Panc1 (cell line): ENCODE measurements at places on chromosomes 1 and 21. TPM values are rescaled to one million over a fixed set of nuclear protein-coding genes. Genes with fewer than 3 reads are reported as not detected.

DNA sequence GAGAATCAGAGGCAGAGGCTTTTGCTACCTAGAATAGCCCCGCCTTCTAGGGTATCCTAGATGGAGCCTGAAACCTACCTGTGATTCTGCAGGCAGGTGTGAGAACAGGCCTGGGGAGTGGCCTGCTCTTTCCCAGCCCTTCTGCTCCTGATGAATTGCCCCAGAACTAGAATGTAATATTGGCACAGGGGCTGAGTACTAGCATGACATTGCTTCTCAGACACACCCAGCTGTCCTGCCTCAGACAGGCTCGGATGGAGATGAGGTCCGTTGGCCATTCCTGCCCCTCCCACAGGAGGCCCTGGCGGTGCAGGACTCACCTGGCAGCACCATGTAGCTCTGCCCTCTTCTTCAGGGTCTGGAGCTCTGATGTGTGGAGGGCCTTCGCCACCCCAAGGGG is 237.6 kb downstream of the GRIK3 start:
- peaks cover 10% of the 10 kb centered on the region; the same call in 1 of the 2 replicates for H3K27me3 ChIP-seq
- H3K27ac ChIP-seq: no peak overlapping the region
- H3K4me3 ChIP-seq: no peak overlapping the region

- no peak overlapping the region for H3K4me3 ChIP-seq
- no peaks in the 10 kb centered on the region for H3K27me3 ChIP-seq
- no peaks in the 10 kb centered on the region for H3K36me3 ChIP-seq
- no peak for DNase-seq
- no peaks in the 10 kb centered on the region for H3K4me1 ChIP-seq
- no peak overlapping the region for H3K27ac ChIP-seq
These were observed 18.4 kb upstream of the HMGCL start for GRCh38 chr1:23843644-23844043.

DNA sequence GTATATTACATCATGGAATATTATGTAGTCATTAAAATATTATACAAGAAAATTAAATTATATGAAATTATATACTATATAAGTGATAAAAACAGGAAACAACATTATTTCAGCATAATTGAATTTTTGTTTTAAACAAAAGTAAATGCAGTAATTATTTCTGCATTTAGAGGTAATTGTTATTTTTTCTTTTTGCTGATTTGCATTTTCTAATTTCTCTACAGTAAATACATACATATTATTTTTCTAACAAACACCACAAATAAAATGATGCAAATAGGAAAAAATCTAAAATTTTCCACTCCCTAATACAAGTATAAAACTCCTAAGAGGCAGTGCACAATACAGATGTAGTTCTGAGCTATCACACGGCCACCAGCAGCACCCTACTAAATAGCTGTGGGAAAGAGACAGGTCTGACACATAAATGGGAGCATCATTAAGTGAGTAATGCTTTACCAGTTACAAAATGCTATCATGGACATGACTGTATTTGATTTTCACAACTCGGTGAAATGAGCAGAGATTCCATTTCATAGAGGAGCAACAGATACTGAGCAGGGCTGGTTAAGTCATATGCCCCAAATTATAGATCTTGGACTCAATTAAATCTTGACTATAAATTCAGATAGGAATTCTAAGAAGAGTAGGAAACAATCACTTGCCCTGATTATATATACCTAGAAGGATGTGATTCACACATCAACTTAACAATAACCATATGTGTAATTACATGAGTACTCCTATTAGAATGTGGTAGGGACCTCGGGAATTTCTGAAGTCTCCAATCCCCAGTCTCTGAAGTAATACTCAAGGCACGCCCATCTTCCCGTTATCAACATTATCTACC is 49.0 kb downstream of the NRIP1 start:
- no peaks in the 10 kb centered on the region for H3K4me1 ChIP-seq
- H3K36me3 ChIP-seq: no peaks in the 10 kb centered on the region
- no peak overlapping the region for H3K4me3 ChIP-seq
- no peak overlapping the region for H3K27ac ChIP-seq

The RNU11 gene
- not detected for total RNA-seq

The COL18A1 gene
- 676 TPM for total RNA-seq

GRCh38 chr1:108664481-108664880 is 3.6 kb upstream of the HENMT1 start:
- H3K4me1 ChIP-seq: peaks cover 3% of the 10 kb centered on the region; the same call in 1 of the 2 replicates
- H3K4me3 ChIP-seq: no peak overlapping the region
- no peaks in the 10 kb centered on the region for H3K36me3 ChIP-seq
- H3K27me3 ChIP-seq: no peaks in the 10 kb centered on the region

DNA sequence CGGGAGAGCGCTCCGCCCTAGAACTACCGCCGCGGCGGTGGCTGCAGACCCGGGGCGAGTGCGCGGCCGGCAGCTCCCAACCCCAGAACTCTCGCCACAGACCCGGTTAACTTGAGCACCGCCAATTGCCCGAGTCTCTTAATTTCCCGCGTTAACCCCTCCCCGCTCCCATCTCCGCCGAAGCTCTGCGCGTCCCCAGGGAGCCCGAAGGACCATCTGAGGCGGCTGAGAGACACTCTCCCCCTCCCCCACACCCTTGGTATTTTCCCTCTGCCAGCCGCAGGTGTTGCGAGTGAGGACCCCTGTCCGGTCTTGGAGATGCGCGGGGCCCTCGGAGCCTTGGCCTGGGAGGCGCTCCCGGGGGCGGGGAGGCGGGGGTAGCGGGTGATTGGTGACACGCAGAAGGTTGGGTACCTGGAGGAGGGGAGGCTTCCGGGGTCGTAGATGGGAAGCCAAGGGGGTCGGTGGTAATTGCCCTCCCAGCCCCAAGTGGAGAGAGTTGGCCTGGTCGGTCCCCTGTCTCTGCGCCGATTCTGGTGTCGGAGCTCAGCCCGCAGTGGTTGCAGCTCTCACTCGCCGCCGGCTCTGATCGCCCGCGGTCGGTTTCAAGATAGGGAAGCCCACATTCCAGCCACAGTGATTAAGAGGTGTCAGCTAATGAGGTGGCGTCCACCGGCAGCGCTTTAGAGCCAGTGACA is 858 bp upstream of the SUSD4 start:
- H3K36me3 ChIP-seq: no peaks in the 10 kb centered on the region
- H3K4me3 ChIP-seq: peak overlapping the region; percentile 30
- peaks cover 2% of the 10 kb centered on the region; the same call in 1 of the 2 replicates for H3K4me1 ChIP-seq
- H3K27ac ChIP-seq: no peak overlapping the region
- no peak for DNase-seq

The C1orf105 gene
- not detected for total RNA-seq

- H3K27me3 ChIP-seq: peaks cover 20% of the 10 kb centered on the region
- no peaks in the 10 kb centered on the region; the same call in 1 of the 2 replicates for H3K36me3 ChIP-seq
- H3K4me3 ChIP-seq: no peak overlapping the region
- DNase-seq: no peak
- H3K4me1 ChIP-seq: no peaks in the 10 kb centered on the region
These were observed 27.1 kb downstream of the MAEL start for GRCh38 chr1:167016100-167016750.

GRCh38 chr1:67599085-67599484 is 85.9 kb upstream of the GADD45A start:
- no peaks in the 10 kb centered on the region for H3K4me1 ChIP-seq
- no peak for DNase-seq
- no peaks in the 10 kb centered on the region for H3K36me3 ChIP-seq
- H3K27me3 ChIP-seq: no peaks in the 10 kb centered on the region
- no peak overlapping the region for H3K4me3 ChIP-seq
- H3K27ac ChIP-seq: peak overlapping the region; percentile 66; the same call in 1 of the 2 replicates

GRCh38 chr1:103761896-103762295 is 12.2 kb downstream of the AMY1C start:
- no peak overlapping the region for H3K4me3 ChIP-seq
- no peaks in the 10 kb centered on the region for H3K4me1 ChIP-seq

DNA sequence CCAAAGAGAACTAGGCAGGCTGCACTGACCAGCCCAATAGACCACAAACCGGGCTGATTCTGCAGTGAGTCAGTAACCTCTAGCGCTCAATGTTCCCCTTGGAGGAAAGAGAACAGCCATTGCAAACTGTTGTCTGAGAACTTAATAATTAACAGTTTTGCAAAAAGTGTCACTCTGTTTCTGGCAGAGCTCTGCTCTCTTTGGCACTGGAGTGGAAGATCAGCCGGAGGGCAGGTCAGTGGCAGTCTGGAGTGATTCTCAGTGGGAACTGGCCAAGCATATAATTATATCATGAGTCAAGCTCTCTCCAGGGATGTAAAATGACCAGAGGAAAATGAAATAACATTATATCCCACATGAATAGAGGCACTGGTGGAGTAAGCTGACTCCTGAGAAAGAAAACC is 238.3 kb downstream of the HLX start:
- H3K27me3 ChIP-seq: no peaks in the 10 kb centered on the region
- no peak for DNase-seq
- H3K36me3 ChIP-seq: no peaks in the 10 kb centered on the region
- no peak overlapping the region for H3K4me3 ChIP-seq
- no peaks in the 10 kb centered on the region for H3K4me1 ChIP-seq

The C1QTNF12 gene
- 41.4 TPM for total RNA-seq

DNA sequence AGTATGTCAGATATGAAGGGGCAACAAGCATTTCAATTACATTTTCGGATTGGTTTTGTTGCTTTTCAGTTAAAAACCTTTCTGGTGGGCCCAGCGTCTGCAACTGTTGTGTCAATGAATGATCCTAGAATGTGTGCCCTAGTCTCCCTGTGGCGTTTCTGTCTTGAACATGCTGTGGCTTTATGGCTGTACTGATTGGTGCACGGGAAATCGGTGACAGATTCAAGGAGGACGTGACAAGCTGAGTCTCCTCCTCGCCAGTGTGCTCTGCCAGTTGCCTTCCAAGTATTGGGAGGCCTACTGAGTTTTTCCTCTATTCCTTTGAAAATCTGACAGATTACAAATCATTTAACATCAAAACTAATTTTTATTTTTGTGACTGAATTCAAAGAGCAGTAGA is 127.6 kb downstream of the ZP4 start:
- no peak for DNase-seq
- no peak overlapping the region for H3K4me3 ChIP-seq
- H3K27ac ChIP-seq: no peak overlapping the region
- no peaks in the 10 kb centered on the region for H3K4me1 ChIP-seq
- no peaks in the 10 kb centered on the region for H3K36me3 ChIP-seq
- no peaks in the 10 kb centered on the region for H3K27me3 ChIP-seq

The GJA8 gene
- total RNA-seq: not detected

DNA sequence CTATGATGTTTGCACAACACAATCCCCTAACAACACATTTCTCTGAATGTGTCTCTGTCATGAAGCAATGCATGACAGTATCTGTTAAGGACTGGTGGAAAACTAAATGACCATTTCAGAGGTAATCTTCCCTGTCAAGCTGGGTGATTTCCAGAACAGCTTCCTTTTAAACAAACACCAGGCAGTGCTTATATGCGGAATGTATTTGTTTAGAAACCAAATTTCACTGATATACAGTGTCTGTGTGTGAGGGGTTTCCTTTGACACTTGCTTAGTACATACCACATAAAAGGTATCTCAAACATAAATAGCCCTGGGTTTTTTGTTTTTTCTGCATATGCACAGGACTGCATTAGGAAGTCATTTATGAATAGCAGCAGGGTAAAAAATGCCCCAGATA is 95.6 kb downstream of the TGFBR3 start:
- H3K4me3 ChIP-seq: no peak overlapping the region
- H3K27ac ChIP-seq: no peak overlapping the region
- no peaks in the 10 kb centered on the region for H3K27me3 ChIP-seq
- DNase-seq: no peak
- no peaks in the 10 kb centered on the region for H3K36me3 ChIP-seq

DNA sequence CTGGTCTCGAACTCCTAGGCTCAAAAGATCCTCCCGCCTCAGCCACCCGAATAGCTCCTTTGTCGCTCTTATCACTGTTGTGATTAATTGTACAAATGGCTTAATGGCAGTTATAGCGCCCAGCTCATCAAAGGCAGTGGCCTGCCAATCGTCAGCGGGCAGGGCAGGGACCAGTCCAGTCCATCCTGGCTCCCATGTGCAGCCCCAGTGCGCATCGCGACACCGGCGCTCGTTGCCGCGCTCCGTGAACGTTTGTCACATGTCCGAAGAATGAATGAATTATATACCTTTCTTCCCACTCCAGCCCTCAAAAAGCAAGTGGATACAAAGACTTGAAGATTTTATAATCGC is 18.4 kb downstream of the MTX1 start:
- H3K36me3 ChIP-seq: no peaks in the 10 kb centered on the region
- peaks cover 32% of the 10 kb centered on the region for H3K4me1 ChIP-seq
- no peak for DNase-seq
- peak overlapping the region; percentile 74 for H3K4me3 ChIP-seq
- H3K27me3 ChIP-seq: no peaks in the 10 kb centered on the region

The THEM4 gene
- total RNA-seq: 21.8 TPM

The RAB25 gene
- not detected for total RNA-seq

The COL11A1 gene
- total RNA-seq: 106 TPM

DNA sequence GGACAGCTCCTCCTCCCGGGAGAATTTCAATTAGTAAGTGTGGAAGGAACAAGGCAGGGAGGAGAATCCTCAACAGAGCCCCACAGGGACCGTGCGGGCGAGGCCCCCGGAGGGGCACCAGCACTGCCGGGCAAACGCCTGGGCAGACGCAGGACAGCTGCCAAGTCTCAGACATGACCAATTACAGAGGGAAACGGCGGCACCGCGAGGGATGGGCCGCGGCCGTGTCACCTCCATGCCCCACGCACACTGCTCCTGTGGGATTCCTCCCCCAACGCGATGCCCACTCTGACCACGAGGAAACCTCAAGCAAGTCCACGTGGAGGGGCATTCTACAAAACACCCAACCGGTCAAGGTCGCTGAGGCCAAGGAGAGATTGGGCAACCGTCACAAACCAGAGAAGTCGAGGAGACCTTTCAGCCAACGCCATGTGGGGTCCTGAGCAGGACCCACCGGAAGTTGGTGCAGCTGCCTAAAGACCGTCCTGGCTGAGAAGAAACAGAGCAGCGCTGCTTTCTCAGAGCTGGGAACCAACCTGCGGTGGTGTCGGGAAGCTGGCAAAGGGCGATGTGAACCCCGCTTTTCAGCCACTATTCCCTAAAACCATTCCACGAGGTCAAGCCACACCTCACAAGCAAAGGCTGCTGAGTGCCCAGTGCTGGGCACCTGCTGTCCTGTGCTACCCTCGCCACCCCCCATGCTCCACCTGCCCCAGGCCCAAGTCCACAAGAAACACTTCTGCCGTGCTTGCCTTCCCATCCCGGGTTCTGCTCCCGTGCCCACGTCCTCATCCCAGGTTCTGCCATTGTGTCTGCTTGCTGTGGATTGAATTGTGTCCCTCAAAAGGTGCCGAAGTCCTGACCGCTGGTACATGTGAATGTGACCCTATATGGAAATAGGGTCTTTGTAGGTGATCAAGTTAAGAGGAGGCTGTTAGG is 1.4 kb upstream of the KRTAP10-4 start:
- peaks cover 5% of the 10 kb centered on the region; the same call in 1 of the 2 replicates for H3K4me1 ChIP-seq
- H3K36me3 ChIP-seq: no peaks in the 10 kb centered on the region
- H3K27me3 ChIP-seq: no peaks in the 10 kb centered on the region
- no peak overlapping the region for H3K4me3 ChIP-seq

- H3K27ac ChIP-seq: no peak overlapping the region
- no peaks in the 10 kb centered on the region for H3K4me1 ChIP-seq
- DNase-seq: no peak
- no peaks in the 10 kb centered on the region for H3K27me3 ChIP-seq
These were observed 458.4 kb upstream of the LRRC7 start for GRCh38 chr1:69109277-69109676.
